CD8-positive, alpha-beta memory T cell (primary cell): ENCODE measurements at places on chromosomes 2 and 18.

GRCh38 chr2:112065966-112066365, 10.9 kb downstream of the TMEM87B start:
- peaks cover 40% of the 10 kb centered on the region for H3K36me3 ChIP-seq
- no peak overlapping the region for H3K4me3 ChIP-seq
- no peaks in the 10 kb centered on the region for H3K27me3 ChIP-seq
- no peak overlapping the region for H3K27ac ChIP-seq
- no peak for DNase-seq

GRCh38 chr2:174599310-174599921, 1.8 kb upstream of the WIPF1 start:
- H3K4me1 ChIP-seq = peaks cover 59% of the 10 kb centered on the region
- H3K4me3 ChIP-seq = peak overlapping the region; percentile 18
- DNase-seq = no peak
- H3K27ac ChIP-seq = no peak overlapping the region
- H3K27me3 ChIP-seq = no peaks in the 10 kb centered on the region

DNA sequence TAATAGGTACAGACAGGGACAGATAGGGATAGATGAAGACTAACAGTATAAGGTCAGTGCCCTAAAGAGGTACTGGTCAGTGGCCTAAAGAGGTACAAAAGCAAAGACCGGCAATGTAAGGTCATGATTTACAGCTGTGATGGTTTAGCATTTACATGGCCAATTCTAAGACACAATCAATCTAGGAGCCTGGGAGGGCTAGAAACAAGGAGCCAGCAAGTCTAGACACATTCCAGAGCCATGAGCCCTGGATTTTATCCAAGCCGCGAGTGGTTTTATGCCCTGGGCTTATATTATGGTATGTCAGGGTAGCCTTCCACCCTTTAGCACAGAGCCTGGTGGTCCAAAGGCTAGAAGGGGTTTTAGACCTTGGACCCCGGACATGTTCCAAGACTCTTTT, 124.2 kb downstream of the CBLN2 start:
- no peaks in the 10 kb centered on the region for H3K4me1 ChIP-seq
- H3K4me3 ChIP-seq = no peak overlapping the region
- no peaks in the 10 kb centered on the region for H3K27me3 ChIP-seq
- DNase-seq = no peak

DNA sequence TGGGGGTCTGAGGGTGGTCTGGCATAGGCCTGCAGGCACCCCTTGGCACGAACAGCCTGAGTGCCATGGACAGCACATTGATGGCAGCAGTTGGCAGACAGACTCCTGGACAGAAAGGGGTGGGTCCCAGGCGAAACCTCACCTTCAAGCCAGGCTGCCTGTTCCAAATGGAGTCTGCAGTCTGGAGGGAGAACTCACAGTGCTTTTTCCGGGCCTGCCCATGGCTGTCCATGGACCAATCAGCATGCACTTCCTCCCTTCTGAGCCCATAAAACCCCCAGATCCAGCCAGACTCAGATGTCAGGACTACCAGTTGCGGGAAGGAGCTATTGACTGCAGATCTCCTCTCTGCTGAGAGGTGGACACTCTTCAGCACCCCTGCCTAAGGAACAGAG, 694.6 kb upstream of the ACVR2A start:
- H3K4me3 ChIP-seq = no peak overlapping the region
- no peaks in the 10 kb centered on the region for H3K4me1 ChIP-seq
- no peak for DNase-seq
- H3K36me3 ChIP-seq = no peaks in the 10 kb centered on the region
- H3K27ac ChIP-seq = no peak overlapping the region

DNA sequence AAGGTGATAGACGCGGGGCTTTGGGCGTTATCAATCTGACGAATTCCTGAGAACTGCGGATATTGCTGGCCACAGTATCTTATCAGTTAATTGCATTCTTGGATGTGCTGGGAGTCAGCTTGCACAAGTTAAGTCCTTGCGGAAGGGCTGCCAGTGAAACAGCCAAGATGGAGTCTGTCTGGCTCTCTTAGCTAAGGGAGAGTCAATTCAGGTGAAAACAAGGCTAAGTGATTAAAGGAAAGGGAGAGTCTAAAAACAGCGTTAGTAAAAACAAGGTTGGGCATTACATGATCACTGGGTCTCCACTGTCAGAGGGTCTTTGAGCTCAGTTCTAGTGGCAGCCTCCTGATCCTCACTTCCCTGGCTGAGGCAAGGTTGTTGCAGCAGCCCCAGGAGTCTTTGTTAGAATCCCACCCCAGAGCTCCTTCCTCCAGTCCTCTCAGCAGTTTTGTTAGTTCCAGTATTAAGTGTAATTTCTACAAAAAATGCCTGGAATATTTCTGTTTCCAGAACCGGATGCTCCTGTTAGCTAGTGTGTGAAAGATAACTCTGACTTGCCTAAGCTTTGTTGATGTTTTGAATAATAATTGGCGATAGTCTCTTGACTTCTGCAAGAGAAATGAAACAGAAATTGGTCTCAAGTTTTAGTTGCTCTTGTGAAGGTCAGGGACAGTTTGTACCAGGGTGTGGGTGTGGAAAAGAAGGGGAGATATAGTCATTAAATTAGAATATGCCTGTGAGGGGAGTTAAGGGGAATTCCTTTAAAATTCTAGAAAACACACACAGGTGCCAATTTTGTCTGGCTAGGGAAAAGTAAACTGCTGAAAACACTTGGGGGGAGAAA, 10.6 kb downstream of the CFLAR start:
- peak overlapping the region; percentile 70 for H3K27ac ChIP-seq
- peaks cover 4% of the 10 kb centered on the region for H3K36me3 ChIP-seq
- H3K4me3 ChIP-seq = peak overlapping the region; percentile 52
- H3K27me3 ChIP-seq = no peaks in the 10 kb centered on the region
- peaks cover 98% of the 10 kb centered on the region for H3K4me1 ChIP-seq

GRCh38 chr2:15241201-15241600, 319.9 kb downstream of the NBAS start:
- no peak overlapping the region for H3K4me3 ChIP-seq
- H3K36me3 ChIP-seq = no peaks in the 10 kb centered on the region
- H3K4me1 ChIP-seq = no peaks in the 10 kb centered on the region
- no peaks in the 10 kb centered on the region for H3K27me3 ChIP-seq
- DNase-seq = no peak

DNA sequence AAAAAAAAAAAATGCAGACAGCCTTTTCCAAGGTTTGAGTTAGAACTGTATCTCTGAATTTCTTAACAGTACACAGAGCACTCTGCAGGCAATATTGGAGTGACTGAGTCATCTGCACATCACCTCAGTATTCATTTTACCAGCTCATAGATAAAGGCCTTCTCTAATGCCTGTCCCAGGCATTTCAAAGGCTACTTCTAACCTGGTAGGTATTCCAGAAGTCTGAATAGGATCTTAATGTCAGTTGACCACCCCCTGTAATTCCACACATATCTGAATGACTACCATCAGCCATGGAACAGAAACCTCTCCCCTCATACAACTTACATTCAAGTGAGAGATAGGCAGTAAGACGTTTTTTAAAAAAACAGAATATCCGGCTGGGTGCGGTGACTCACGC, 9.0 kb downstream of the METTL21A start:
- no peak overlapping the region for H3K4me3 ChIP-seq
- no peak for DNase-seq
- H3K4me1 ChIP-seq = peaks cover 5% of the 10 kb centered on the region
- H3K27me3 ChIP-seq = no peaks in the 10 kb centered on the region

- no peak for DNase-seq
- no peaks in the 10 kb centered on the region for H3K27me3 ChIP-seq
- H3K36me3 ChIP-seq = peaks cover 3% of the 10 kb centered on the region
- H3K4me1 ChIP-seq = peaks cover 19% of the 10 kb centered on the region
- no peak overlapping the region for H3K4me3 ChIP-seq
- no peak overlapping the region for H3K27ac ChIP-seq
These were observed 12.5 kb downstream of the ZC3H8 start for GRCh38 chr2:112242384-112242783.

GRCh38 chr2:51201295-51201694, 169.4 kb upstream of the NRXN1 start:
- H3K4me1 ChIP-seq = no peaks in the 10 kb centered on the region
- DNase-seq = no peak
- no peak overlapping the region for H3K27ac ChIP-seq
- no peaks in the 10 kb centered on the region for H3K36me3 ChIP-seq
- H3K27me3 ChIP-seq = no peaks in the 10 kb centered on the region
- no peak overlapping the region for H3K4me3 ChIP-seq

DNA sequence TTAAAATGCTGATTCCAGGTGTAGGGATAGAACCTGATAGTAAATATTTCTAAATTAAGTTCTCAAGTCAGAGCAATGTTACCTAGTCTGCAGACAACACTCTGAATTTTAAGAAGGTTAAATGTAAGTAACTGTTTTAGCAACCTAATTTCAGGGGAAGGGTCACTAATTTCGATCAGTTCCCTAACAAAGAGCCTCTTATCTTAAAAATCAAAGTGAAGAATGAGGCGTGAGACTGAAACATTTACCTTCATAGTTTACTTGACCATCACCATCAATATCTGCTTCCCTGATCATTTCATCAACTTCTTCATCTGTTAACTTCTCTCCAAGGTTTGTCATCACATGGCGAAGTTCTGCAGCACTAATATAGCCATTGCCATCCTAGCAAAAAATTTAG, 6.4 kb upstream of the STPG4 start:
- no peak for DNase-seq
- H3K4me1 ChIP-seq = peaks cover 15% of the 10 kb centered on the region
- H3K27me3 ChIP-seq = no peaks in the 10 kb centered on the region
- peaks cover 28% of the 10 kb centered on the region for H3K36me3 ChIP-seq
- H3K27ac ChIP-seq = no peak overlapping the region

DNA sequence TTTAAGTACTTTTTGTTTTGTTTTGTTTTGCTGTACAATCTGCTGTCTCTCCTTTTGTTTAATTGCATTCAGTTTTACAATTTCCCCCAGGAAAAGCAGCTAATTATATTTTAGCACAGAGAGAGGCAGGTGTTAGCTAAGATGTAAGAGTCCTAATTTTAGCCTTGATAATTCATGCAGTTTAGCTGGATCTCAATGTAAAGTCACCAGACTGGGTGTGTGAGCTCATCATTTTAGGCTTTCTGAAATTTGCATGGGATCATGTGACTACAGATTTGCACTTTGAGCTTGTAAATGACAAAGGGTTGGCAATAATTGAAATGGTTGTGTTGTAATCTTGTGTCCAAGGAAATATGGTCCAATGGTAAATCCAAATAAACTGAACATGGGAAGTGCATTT, 68.5 kb downstream of the ETAA1 start:
- H3K27me3 ChIP-seq = no peaks in the 10 kb centered on the region
- no peak overlapping the region for H3K4me3 ChIP-seq
- no peak overlapping the region for H3K27ac ChIP-seq
- DNase-seq = no peak
- no peaks in the 10 kb centered on the region for H3K4me1 ChIP-seq

DNA sequence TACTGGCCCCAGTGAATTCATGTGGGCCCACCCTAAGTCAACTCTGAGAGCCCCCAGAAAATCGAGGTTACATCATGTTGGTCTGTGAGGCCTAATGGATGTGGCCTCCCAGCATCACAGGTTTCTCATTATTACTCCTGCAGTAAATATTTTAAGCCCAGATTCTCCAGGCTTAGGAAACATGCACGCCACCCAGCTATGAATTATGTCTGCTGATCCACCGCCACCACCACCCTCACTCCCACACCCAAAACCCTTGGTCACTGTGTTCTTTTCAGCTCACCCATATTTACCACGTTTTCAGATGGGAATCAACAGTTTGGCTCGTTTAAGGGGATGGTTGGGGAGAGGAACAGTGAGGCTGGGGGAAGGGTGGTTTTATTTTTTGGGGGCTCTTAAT, 128.6 kb downstream of the NCK2 start:
- peak overlapping the region; percentile 10 for H3K27ac ChIP-seq
- no peak for DNase-seq
- H3K4me1 ChIP-seq = peaks cover 93% of the 10 kb centered on the region

GRCh38 chr2:138676619-138677021, 103.6 kb downstream of the NXPH2 start:
- no peaks in the 10 kb centered on the region for H3K4me1 ChIP-seq
